Astrocyte of the cerebellum (primary cell): ENCODE measurements at places on chromosomes 5 and 9.

DNA sequence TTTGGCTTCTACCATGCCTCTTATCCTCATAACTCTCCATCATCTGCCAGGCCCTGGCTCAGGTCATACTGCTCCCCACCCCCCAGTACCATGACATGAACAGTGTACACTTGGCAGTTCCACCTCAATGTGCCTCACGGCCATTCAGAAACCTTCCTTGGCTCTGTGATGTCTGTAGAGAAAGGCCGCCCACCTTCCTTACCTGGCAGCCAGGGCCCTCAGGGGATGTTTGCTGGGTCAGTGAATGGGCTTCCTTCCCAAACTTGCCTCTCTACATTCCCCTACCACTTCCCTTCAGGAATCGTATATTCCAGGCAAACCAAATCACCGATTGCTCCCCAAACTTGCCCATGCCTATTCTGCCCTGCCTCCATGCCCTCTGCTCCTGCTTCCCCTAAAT is 101.1 kb downstream of the PSD2 start:
- DNase-seq, result no peak

DNA sequence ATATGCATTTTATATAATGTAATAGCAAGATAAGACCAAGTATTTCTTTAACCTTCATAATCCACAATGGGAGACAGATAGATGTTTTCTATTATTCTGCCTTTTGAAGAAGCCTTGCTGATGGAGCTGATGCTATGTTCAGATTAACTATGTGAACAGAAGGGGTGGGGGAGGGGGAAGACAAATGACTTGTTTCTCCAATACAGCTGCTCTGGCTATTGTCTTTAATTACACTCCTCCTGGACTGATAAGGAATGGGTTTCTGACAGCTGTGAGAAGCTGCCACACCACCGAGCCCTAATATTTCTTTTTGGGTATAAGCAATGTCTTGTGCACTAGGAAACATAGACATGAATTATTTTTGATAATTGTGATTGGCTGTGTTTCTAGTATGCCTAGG is 62.0 kb downstream of the CAVIN4 start:
- DNase-seq, result no peak

GRCh38 chr5:77893225-77893860 is 117.2 kb upstream of the TBCA start:
- DNase-seq, result peak; percentile 95

DNA sequence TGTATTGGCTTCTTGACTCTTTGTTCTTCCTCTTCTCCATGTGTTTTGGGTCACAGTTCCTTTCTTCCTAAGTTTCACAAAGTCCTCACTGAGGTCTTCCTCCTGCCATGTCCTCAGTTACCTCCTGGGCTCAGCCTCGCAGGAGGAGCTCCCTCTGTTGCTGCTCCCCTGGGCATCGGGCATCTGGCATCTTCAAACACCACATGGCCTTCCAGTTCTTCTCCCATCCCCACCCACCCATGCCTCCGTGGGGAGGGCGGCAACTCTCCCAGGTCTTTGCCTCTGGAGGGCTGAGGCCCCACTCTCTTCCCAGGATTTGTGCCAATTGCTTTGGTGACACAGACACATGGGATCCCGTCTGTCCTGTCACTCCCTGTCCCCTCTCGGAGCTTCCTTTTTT is 22.8 kb downstream of the MRPL36 start:
- no peak for DNase-seq

DNA sequence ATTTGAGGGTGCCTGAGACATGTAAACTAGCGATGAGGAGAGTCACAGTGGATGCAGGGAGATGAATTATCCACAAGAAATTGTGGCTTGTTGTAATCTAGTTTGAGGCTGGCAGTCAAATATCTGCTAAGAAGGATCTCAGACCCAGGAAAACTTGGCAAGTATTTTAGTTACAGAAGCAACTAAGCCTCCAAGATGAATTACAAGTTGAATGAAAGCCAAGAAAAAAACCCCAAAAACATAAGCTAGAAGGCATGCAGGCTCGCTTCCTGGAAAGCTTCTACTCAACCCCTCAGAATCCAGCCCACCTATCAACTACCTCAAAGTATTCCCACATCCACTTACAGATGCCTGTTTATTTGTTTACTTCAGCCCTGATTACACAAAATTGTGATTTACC is 696.9 kb downstream of the MAT2B start:
- DNase-seq, result peak; percentile 66

GRCh38 chr5:107485184-107485583 is 185.6 kb downstream of the EFNA5 start:
- DNase-seq, result no peak

GRCh38 chr5:7348168-7348854 is 47.6 kb upstream of the ADCY2 start:
- DNase-seq, result no peak

GRCh38 chr9:114723931-114724330 is 41.9 kb upstream of the TEX48 start:
- no peak for DNase-seq

DNA sequence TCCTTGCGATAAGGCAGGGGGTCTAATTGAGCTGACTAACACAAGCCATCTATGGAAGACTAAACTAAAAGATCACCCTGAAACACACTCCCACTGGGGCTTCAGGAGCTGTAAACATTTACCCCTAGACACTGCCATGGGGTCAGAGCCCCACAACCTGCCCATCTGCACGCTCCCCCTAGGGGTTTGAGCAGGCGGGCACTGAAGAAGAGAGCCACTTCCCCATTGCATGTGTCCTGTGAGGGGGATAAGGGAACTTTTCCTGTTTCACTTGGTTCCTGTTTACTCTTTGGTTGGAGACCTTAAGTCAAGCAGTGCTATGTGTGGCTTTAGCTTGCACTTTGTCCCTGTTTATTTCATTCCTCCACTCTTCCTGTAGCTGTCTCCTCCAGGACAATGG is 1929.5 kb upstream of the CDH9 start:
- no peak for DNase-seq

GRCh38 chr9:104177676-104178075 is 83.6 kb downstream of the SMC2 start:
- DNase-seq, result no peak

GRCh38 chr9:36136894-36137391 is 410 bp downstream of the GLIPR2 start:
- DNase-seq, result no peak

DNA sequence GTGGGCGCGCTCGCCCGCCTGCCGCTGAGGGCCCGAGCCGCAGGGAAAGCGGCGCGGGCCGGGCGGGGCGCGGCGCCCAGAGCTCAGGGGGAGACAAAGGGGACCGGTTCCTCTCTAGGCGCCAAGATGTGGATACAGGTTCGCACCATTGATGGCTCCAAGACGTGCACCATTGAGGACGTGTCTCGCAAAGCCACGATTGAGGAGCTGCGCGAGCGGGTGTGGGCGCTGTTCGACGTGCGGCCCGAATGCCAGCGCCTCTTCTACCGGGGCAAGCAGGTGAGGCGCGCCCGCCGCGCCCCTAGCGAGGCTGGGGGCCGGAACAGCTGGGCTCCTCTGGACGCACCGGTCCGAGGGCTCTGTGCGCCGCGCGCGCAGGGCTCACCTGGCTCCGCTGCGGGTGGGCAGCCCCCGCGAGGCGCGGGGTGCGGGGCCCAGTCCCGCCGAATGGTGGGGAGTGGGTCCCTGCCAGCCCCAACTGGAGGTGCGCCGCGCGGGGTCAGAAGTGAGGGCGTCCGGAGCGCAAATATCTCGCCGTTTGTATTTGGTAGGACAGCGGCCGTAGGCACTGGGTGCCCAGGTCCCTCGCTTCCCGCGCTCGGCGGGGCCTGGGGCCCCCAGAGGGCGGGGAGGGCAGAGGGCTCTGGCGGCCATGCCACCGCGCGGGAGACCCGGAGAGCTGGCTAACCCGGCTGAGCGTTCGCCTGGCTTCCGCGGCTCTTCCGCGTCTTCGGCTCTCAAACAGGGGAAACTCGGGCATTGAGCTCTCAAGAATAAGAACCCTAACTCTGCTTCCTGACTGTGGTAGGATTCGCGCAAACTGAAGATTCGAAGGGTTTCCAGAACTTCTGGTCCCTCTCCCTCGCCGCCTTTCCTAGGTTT is 607 bp downstream of the UHRF2 start:
- no peak for DNase-seq

DNA sequence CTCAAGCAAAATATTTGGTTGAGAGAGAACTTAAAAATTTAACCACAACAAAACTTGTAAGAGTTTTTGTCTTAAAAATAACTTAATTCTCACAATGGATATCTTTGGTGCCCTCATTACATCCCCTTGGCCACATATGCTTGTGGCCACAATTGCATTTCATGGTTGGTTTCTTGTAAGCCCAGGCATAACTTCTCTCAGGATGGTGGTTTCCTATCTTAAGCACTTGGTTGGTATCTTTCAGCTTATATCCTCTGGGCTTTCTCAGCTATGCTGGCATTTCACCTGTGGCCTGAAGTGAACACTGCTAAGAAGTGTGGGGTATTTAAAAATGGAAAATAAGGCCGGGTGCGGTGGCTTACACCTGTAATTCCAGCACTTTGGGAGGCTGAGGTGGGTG is 212.4 kb upstream of the MEF2C start:
- no peak for DNase-seq

DNA sequence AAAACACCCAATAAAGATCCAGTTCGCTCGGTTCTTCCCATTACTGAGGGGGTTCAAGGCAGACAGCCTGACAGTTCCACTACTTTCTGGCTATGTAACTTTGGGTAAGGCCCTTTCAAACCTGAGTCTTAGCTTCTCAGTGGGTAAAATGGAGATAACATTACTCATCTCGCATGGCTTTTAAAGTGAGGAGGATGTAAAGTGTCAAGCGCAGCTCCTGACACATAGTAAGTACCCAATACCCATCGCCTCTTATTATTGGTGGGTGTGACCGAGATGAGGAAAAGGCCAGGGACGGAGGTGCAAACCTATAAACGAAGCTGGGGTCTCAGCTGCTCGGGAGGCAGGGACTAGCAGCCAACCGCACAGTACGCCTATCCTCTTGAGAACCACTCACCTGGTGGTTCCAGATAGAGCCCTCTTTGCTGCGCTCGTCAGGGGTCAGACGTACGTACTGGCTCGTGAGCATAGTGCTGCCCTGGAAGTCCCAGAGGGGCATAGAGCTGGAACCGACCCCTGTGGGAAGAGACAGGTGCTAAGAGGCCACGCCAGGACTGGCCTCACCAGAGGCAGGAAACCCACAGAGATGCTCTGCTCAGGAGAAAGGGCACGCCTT is 584 bp downstream of the LMAN2 start:
- no peak for DNase-seq

- no peak for DNase-seq
Measured at GRCh38 chr9:18791074-18791473, 241.9 kb downstream of the SAXO1 start.

GRCh38 chr5:156588306-156588705 is 261.3 kb downstream of the SGCD start:
- DNase-seq, result no peak

GRCh38 chr5:148956477-148957385 is 106.1 kb downstream of the SH3TC2 start:
- no peak for DNase-seq

GRCh38 chr9:100150214-100150613 is 51.2 kb downstream of the INVS start:
- peak; percentile 47 for DNase-seq

- DNase-seq, result no peak
Measured at GRCh38 chr5:116650544-116650943, 75.9 kb upstream of the SEMA6A start.

DNA sequence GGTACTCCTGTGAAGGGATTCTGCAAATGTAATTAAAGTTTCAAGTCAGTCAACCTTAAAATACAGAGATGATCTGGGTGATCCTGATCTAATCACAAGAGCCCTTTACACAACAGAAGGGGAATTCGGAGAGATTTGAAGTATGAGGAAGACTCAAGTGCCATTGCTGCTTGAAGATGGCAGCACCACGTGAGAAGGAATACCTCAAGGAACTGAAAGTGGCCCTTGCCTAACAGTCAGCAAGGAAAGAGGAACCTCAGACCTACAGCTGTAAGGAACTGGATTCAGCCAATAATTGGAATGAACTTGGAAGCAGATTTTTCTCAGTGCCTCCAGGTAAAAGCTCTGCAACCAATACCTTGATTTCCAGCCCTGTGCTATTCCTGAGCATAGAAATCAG is 87.4 kb downstream of the THBS4 start:
- no peak for DNase-seq

- DNase-seq, result peak; percentile 26
Measured at GRCh38 chr5:173714551-173715428, 98.3 kb upstream of the BOD1 start.

- no peak for DNase-seq
Measured at GRCh38 chr5:124370601-124371000, 375.8 kb downstream of the ZNF608 start.

- DNase-seq, result no peak
Measured at GRCh38 chr5:446066-446882, 3.3 kb downstream of the EXOC3 start.

DNA sequence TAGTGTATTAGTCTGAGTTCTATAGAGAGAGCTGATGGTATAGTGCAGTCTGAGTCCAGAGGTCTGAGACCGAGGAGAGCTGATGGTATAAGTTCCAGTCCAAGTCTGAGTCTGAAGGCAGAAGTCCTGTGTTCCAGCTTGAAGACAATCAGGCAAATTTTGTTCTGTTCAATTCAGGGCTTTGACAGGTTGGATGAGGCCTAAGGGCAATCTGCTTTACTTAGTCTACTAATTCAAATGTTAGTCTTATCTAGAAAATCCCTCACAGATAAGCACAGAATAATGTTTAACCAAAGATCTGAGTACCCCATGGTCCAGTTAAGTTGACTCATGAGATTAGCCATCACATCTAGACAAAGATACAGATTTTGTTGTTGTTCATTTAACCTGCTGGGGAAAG is 303.0 kb upstream of the KLF4 start:
- no peak for DNase-seq

- DNase-seq, result no peak
Measured at GRCh38 chr9:109821711-109822110, 41.7 kb downstream of the PALM2AKAP2 start.

DNA sequence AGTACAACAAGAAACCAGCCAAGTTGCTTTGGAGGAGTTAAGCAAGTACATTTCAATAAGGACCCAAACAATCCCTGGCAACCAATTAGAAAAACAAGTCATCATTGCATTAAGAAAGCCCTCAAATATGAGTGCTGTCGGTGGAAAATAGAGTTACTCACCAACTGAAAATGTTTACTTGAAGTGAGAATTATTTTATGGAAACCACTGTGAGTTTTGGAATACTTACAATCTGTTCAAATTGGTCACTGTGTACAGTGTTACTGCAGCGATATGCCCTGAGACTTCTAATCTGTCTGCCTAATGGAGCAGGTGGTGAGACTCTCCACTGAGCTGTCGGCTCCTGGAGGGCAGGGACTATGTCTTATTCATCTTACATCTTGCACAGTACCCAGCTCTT is 1073.2 kb upstream of the DMAC1 start:
- peak; percentile 63 for DNase-seq

GRCh38 chr5:151067632-151068432 is 13.0 kb downstream of the TNIP1 start:
- DNase-seq, result no peak

DNA sequence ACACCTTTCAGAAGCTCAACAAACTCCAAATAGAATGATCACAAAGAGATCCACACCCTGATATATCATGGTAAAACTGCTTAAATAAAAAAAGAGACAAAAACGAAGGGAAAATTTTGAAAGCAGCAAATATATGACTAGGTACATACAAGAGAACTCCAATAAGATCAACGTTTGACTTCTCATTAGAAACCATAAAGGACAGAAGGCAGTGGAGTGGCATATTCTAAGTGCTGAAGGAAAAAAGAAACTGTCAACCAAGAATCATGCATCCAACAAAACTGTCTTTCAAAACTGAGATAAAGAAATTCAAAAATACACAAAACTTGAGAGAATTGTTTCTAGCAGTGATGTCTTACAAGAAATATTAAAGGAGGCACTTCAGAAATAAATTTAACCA is 11.2 kb downstream of the SLC22A4 start:
- no peak for DNase-seq
